ENCODE measurements at places on chromosomes 2 and 18. TPM values are rescaled to one million over a fixed set of nuclear protein-coding genes. Genes with fewer than 3 reads are reported as not detected.

GRCh38 chr2:7595206-7595605, 678.0 kb downstream of the RNF144A start:
- no peak for DNase-seq

GRCh38 chr2:86037141-86037794, 68.4 kb downstream of the POLR1A start:
- no peak for DNase-seq

- DNase-seq, result no peak
These were observed 12.2 kb upstream of the IL1A start for GRCh38 chr2:112796486-112796885.

GRCh38 chr2:227861011-227861410, 10.4 kb upstream of the DAW1 start:
- no peak for DNase-seq

GRCh38 chr2:195029804-195030654, 627.0 kb upstream of the SLC39A10 start:
- no peak for DNase-seq

- no peak for DNase-seq
These were observed 111.5 kb upstream of the GLI2 start for GRCh38 chr2:120624061-120624737.

FAM124B gene
- not detected for total RNA-seq

CRYGD gene
- total RNA-seq, result not detected

KIF5C gene
- total RNA-seq, result 2.9 TPM

AP1S3 gene
- total RNA-seq, result 108 TPM
